ENCODE measurements at places on chromosomes 13 and 19.

DNA sequence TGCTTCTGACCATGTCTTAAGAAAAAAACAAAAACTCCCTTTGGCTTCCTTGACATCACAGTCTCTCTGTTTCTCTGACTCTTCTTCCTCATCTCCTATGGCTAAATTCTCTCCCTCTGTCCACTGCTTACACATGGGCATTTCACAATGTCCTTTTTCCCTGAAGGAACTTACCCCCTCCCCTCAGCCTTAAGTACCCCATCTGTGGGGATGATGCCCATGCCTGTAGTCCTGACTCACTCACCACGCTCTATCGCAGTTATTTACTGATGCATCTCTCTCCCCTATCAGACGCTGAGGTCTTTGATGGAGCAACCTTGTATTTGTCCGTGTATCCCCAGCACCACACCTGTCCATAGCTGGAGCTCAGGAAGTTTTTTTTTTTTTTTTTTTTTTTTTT is 32.4 kb downstream of the ACTN4 start:
- DNase-seq = no peak

DNA sequence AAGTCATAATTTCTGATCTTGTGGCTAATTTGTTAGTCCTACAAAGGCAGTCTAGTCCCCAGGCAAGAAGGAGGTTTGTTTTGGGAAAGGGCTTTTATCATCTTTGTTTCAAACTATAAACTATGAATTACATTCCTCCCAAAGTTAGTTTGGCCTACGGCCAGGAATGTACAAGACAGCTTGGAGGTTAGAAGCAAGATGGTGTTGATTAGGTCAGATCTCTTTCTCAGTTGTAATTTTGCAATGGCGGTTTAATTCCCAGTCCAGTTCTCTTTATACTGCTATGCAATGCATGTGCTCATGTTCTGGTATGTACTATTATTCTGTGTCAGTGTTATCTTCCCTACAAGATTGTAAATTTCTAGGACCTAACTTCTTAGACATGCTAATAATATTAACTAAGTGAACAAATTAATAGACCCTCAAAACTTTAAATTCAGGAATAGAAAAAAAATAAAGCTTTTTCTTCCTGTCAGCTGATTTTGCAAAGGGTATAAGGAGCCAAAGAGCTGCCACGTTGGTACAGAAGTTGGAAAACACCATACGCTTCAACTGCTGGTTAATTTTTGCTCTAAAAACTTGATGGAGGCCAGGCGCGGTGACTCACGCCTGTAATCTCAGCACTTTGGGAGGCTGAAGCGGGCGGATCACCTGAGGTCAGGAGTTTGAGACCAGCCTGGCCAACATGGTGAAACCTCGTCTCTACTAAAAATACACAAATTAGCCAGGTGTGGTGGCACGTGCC is 1.3 kb upstream of the DNAJC15 start:
- no peak for DNase-seq

DNA sequence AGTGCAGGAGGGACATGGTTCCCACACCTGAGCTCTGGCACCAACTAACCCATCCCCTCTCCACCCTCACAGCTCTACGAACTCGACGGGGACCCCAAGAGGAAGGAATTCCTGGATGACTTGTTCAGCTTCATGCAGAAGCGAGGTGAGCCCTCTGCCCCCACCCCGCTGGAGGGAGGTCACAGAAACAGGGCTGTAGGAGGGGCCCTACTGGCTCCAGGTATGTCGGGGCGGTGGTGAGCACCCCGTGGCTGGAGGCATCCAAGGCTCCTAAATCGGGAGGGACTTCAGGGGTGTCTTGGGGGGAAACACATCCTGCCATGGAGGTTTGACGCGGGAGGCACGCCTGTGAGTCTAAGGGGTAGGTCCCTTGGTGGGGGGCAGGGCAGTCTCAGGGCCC is 24.1 kb upstream of the WDR18 start:
- DNase-seq = no peak

DNA sequence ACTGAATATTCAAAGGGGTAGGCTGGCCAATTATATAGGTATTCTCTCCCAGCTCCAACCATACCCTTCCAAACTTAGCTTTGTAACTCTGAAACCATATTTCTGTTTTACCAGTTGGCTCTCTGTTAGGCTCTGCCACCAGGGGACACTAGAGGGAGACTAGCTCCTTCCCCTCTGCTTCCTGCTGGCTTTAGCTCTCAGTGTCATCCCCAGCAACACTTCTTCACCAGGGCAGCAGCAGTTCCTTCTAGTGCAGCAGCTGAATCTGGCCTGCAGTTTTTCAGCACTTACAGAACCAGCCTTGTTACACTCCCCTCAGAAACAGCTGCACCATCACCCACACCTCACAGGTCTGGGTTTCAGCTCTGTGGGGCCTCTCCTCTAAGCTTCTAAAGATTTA is 51.0 kb upstream of the DOCK9 start:
- no peak for DNase-seq

- no peak for DNase-seq
Observed at GRCh38 chr13:25018729-25019115, 77.2 kb upstream of the PABPC3 start.

All from T-helper 22 cell (primary cell).